ENCODE measurements at places on chromosomes 4 and X. TPM values are rescaled to one million over a fixed set of nuclear protein-coding genes. Genes with fewer than 3 reads are reported as not detected.

Gene DDX53
- total RNA-seq: not detected

Gene SNX25
- total RNA-seq: 21.6 TPM

GRCh38 chr4:23337292-23337691 is 552.6 kb downstream of the PPARGC1A start:
- H3K27me3 ChIP-seq: no peaks in the 10 kb centered on the region
- H3K4me3 ChIP-seq: no peak overlapping the region
- no peaks in the 10 kb centered on the region for H3K36me3 ChIP-seq
- no peak overlapping the region for H3K27ac ChIP-seq
- peaks cover 30% of the 10 kb centered on the region for H3K4me1 ChIP-seq

DNA sequence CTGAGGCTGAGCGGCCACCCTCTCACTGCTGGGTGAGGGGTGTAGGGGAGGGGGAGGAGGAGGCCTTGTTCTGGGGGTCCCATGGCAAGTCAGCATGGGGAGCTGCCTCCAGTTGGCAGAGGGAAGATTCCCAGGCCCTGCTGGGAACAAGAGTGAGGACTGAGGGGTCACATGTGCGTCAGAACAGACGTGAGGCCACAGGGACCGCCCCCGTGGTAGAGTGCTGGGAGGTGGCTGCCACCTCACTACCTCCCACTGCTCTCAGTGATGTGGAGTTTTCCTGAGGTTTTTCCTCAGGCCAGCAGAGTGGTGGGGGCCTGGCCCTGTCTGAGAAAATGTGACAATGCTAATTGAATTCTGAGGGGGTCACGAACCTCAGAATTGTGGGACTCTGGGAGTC is 568 bp downstream of the MAGEC1 start:
- no peak for DNase-seq
- no peaks in the 10 kb centered on the region for H3K27me3 ChIP-seq

GRCh38 chr4:1604181-1604705 is 79.9 kb downstream of the FAM53A start:
- H3K27me3 ChIP-seq: no peaks in the 10 kb centered on the region
- peaks cover 17% of the 10 kb centered on the region for H3K4me1 ChIP-seq
- no peak overlapping the region for H3K4me3 ChIP-seq
- H3K27ac ChIP-seq: no peak overlapping the region
- DNase-seq: no peak
- no peaks in the 10 kb centered on the region for H3K36me3 ChIP-seq

DNA sequence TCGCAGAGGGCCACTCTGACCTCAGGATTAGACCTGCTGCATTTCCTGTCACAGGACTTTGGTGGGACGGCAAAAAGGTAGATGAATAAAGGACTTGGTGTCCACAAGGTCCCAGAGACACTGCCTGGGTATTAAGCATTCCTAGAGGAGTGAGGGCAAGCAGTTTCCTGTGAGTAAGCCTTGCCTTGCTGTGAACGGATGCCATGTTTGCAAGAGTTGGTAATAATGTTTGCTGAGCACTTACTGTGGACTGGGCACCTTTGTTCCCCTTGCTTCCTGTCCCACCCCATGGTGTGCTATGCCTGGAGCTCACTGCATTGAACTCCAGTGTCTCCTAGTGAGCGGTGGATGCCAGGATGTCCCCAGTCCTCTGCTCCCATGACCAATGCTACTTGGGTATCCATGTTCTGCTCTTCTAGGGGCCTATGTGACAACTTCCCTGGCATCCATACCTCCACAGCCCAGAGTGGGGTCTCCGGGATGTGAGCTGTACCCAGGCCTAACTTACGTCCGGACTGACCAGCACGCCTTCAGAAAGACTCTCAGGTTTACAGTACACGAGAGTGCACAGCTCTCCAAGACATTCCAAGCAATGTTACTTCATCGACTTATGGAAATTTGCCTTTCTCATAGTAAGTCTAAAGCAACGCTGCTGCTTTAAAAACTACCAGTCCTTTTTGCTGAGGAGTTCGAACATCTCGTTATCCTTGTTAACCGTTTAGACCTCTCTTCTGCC is 95.5 kb upstream of the MSX1 start:
- H3K4me3 ChIP-seq: no peak overlapping the region
- H3K27me3 ChIP-seq: peaks cover 7% of the 10 kb centered on the region
- DNase-seq: no peak
- peaks cover 19% of the 10 kb centered on the region for H3K4me1 ChIP-seq
- H3K36me3 ChIP-seq: no peaks in the 10 kb centered on the region
